Uterus (tissue), 4 donors: ENCODE measurements at places on chromosomes 2 and 18. TPM values are rescaled to one million over a fixed set of nuclear protein-coding genes. Genes with fewer than 3 reads are reported as not detected.

GRCh38 chr18:31505156-31505555 lies 7.2 kb downstream of the DSG2 start:
- DNase-seq: no peak

The COL4A3 gene
- total RNA-seq: 7.6 TPM

GRCh38 chr2:214310319-214310718 lies 100.5 kb upstream of the VWC2L start:
- DNase-seq: no peak

DNA sequence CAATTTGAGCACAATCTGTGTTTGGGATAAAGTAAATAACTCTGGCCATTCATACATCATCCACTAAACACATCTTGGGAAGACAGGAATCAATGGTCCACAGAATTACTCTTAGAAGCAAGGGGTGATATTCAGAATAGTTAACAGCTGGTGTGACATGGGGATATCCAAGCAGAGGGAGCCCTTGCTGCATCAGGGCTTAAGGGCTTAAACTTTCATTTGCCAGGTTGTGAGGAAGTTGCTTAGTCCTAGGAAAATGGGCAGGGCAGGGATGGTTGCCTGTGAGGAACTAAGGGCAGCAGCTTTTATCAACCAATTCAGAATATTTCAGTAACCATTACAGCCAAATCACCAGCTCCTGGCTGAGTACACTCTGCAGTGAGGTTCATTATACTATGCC lies 2.0 kb upstream of the ITGA6 start:
- DNase-seq: no peak

The APCDD1 gene
- 288 TPM for total RNA-seq

DNA sequence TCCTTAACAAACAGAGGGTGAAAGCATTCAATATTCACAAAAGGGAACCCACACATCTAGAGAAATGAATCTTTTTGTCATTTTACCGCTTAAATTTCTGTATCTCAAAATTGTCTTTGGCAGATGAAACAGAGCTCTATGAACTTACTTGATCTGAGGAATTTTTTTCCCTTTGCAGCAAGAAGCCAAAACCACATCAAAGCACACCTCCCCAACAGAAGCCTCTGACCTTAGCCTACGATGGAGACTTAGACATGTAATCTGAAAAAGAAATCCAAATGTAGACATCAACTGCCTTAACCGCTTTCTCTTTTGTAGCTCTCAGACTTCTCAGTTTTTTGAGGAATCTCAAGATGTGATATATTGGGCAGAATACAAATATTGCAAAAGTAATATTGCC lies 287.9 kb upstream of the HNMT start:
- no peak for DNase-seq

- DNase-seq: no peak
Measured at GRCh38 chr18:9638886-9639285, 24.5 kb upstream of the PPP4R1 start.

DNA sequence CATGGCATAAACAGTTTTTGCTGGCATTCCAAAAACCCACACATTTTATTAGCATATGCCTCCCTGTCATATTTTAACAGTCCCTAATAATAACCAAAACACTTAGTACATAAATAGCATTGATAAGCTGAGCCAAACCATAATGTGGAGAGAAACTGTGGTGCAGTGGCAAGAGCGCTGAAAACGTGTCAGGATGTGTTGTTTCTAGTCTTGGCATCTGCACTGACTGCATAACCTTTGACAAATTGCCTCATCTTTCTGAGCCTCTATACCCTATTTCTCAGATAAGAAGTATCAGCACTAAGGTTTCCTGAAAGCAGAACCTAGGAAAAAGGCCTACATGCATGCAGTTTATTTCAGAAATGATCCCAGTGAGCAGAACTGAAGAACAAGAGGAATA lies 41.4 kb downstream of the RAD51AP2 start:
- DNase-seq: no peak

The FAM237A gene
- not detected for total RNA-seq

GRCh38 chr2:129784486-129784885 lies 195.0 kb upstream of the RAB6C start:
- no peak for DNase-seq

The GALNT13 gene
- 4.1 TPM for total RNA-seq

GRCh38 chr18:48951448-48952286 lies 902 bp upstream of the SMAD7 start:
- DNase-seq: peak; percentile 86

The CD302 gene
- 103 TPM for total RNA-seq

DNA sequence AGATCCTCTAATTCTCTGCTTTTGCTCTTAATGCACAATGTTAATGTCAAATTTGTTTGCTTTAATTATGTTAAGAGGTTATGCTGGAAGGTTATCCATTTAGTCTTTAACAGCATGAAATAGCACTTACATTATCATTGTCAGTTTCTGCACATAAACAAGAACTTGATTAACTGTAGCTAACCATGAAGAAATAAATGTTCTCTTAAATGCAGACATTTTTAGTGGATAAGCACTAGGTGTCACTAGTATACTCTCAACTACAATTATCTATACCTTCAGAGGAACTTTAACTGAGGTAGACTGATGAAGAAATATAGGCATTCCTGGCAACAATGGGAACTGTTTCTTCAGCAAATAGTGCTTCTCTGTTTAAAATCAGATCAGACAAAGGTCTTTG lies 178.8 kb upstream of the CHST9 start:
- no peak for DNase-seq

The ORC4 gene
- total RNA-seq: 97.3 TPM

DNA sequence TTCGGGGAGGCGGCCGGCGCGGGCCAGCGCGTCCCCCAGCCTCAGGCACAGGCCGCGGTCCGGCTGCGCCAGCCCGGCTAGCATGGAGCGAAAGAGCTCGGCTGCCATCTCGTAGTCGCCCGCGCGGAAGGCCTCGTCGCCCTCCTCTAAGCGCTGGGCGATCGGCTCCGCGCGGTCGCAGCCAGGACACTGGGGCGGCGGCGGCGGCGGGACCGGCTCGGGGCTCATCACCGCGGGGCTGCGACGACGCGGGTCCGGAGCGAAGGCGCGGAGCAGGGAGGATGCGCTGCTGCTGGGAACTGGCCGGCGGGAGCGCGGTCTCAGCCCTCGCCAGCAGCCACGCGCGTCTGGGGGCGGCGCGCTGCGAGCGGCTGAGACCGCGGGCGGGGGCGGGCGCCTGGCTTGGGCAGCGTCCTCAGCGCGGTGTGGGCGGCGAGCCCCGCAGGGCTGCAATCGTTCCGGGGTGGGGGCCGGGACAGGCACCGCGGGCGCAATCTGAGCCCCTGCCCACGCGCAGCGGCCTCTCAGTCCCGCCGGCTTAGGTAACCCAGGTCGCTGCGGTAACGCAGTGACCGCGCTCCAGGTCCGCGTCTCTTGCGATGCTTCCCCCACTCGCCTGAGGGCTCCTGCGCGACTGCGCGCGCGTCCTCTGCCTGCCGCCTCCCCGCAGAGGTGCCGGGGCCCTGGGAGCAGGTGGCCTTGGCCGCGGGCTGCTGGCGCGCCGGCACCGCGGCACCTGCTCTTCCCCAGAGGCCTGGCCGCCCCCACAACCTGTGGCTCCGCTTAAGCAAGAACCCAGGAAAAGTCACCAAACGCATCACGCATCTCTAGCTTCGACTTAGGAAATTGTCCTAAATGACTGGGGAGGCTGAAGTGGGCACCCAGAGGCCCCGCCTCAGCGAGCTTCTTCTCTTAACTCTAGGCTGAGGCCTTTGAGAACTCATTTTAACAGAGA lies at the start of gene LONRF2:
Gene LONRF2 (minus strand): TSS at position 636 of the 955 bp plus-strand sequence. CDS start 408 bp downstream, at position 228.
- peak; percentile 75 for DNase-seq

- no peak for DNase-seq
Measured at GRCh38 chr2:101512993-101513392, 38.1 kb upstream of the RFX8 start.

DNA sequence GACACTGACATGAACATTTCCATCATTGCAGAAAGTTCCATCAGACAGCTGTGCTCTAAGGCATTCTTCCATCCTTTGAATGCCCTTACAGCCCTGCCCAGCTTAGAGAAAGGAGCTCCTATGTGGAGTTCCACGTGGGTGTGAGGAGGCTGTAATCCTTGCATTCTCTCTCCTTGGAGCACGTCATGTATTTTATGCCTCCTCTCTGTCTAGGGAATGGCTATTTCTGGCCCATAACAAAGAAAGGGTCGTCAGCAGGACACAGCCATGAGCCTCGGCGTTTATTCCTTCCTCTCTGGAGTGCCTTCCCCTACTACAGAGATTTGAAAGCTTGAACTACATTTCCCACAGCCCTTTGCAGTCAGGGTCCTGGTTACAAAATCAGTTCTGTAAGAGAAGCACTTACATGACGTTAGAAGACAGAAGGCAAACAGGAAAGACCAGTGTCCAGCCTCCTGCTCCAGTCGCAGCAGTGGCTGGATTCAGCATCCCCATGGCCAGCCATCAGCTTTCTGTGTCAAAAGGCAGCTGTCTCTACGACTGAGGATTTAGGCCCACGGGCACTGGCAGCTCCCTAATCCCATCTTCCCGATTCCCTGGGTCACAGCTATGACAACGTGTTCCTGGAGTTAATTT lies 234.9 kb downstream of the TFCP2L1 start:
- no peak for DNase-seq

The ASB3 gene
- total RNA-seq: 68.8 TPM

The VWC2L gene
- not detected for total RNA-seq

The FBXO11 gene
- total RNA-seq: 32.6 TPM

The RPRM gene
- total RNA-seq: 54.1 TPM

GRCh38 chr2:200399636-200400035 lies 93.1 kb downstream of the SPATS2L start:
- no peak for DNase-seq

GRCh38 chr2:237556773-237557632 lies 9.4 kb upstream of the PRLH start:
- DNase-seq: peak; percentile 46

DNA sequence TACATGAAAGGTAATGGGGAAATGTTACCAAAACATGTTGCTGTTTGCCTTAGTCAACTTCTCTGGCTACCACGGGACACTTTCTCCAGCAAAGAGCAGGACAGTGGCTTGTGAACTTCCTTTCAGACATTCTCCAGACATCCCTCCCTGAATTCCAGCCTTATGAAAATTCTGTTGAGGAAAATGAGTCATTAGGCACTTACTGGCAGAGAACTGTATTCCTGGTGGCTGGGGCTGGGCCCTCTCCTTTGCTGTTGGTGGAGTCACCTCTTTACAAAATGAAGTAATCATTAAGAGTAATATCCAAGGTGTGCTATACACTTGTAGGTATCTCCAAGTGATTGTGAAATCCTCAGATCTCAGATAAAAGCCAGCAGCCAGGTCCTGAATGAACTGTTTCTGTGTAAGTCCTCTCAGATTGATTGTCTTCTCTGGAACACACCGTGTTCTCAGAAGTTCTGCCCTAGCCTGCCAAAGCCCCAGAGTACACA lies 1.3 kb upstream of the FAP start:
- peak; percentile 52 for DNase-seq

DNA sequence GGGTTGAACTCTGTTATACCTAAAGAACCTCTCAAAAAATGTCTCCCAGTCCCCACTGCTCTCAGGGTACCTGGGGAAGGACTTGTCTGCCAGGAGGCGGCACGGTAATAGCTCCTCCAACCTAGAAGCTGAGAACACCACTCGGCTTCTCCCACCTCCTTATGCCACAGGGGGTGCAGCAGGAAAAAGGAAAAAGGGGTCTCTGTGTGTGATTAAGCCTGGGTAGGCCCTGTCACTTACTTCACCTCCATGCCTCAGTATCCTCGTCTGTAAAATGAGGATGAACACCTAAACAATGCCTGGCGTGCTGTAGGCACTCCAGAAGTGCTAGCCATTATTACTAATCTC lies 76.6 kb downstream of the EMX1 start:
- no peak for DNase-seq

DNA sequence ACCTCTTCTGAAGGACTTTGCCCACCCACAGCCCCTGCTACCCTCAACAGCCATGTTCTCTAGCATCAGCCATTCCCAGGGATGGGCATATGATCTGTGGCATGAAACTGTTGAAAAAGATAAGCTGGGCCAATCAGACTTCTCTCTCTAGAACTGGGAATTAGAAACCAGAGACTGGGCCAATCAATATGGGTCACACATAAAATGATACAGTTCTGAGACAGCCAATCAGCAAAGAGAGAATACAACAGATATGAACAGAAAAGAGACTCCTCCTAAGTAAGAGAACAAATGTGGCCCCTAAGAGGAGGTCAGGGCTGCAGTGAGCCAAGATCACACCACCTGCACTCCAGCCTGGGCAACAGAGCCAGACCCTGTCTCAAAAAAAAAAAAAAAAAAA lies 2.1 kb downstream of the KIDINS220 start:
- no peak for DNase-seq

The DGUOK gene
- 50.6 TPM for total RNA-seq

DNA sequence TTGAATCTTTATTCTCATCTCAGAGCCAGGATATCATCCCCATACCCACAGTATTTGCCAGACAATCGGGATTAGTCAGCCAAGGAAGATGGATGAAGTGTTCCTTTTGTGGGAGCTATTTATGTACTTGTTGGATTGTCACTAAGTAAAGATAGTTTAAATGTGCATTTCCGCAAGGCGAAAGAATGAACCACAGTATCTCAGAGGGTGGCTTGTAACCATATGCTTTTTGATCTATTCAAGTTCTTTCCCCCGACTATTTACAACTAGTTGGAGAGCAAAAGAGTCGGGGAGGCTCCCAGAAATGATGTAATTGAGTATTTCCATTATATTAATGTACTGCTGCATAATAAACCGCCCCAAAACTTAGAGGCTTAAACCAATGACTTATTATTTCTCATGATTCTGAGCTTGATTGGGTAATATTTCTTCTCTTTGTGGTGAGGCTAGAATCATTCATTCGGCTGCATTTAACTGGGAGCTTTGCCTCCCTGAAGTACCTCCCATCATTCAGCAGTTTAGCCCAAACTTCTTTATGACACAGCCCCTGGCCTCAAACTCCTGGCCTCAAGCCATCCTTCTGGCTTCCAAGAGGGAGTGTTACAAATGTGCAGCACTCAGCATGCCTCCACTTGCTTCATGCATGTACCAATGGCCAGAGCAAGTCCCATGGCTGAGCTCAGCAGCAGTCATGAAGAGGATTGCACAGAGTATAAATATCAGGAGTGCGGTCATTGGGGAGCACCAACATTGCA lies 423.7 kb downstream of the METTL4 start:
- peak; percentile 14 for DNase-seq

The SERPINB13 gene
- not detected for total RNA-seq

GRCh38 chr2:109217362-109218086 lies 88.5 kb downstream of the SH3RF3 start:
- DNase-seq: peak; percentile 59

The PROKR1 gene
- not detected for total RNA-seq
